ENCODE measurements at places on chromosomes 16 and 17.

GRCh38 chr16:85616607-85617321, 3.6 kb downstream of the GSE1 start:
- DNase-seq: peak; percentile 91

DNA sequence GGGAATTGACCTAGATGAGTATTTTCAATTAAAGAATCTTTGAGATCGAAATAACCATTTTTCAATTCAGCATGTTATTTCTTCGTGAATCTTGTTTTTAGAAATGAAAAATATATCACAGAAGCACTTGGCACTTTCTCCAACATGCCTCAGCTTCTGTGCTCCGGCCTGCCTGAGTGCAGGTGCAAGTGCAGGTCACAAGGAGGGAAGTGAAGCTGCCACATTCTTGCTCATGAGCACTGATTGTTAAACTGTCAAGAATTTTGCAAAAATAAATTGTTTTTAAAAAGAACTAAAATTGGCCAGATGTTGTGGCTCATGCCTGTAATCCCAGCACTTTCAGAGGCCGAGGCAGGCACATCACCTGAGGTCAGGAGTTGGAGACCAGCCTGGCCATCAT, 38.3 kb upstream of the SKAP1 start:
- DNase-seq: no peak

GRCh38 chr16:62700426-62701294, 664.4 kb upstream of the CDH8 start:
- no peak for DNase-seq

DNA sequence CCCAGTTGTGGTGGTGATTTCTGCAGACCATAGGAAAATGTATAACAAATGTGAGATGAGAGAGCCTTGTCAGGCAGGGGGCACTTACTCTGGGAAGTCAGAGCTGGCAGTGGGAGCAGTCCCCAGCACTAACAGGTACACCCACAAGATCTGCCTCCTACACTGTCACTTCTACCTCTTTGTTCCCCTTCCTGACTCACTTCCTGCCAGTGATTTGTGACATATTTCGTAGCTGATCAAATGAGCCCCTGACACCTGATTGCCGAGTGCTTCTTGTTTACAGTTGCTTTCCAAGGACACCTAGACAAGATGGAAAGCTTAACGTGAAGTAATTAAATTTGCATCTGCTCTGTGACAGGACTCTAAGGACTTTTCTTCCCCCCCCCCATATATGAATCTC, 40.5 kb downstream of the FTO start:
- DNase-seq: peak; percentile 21

DNA sequence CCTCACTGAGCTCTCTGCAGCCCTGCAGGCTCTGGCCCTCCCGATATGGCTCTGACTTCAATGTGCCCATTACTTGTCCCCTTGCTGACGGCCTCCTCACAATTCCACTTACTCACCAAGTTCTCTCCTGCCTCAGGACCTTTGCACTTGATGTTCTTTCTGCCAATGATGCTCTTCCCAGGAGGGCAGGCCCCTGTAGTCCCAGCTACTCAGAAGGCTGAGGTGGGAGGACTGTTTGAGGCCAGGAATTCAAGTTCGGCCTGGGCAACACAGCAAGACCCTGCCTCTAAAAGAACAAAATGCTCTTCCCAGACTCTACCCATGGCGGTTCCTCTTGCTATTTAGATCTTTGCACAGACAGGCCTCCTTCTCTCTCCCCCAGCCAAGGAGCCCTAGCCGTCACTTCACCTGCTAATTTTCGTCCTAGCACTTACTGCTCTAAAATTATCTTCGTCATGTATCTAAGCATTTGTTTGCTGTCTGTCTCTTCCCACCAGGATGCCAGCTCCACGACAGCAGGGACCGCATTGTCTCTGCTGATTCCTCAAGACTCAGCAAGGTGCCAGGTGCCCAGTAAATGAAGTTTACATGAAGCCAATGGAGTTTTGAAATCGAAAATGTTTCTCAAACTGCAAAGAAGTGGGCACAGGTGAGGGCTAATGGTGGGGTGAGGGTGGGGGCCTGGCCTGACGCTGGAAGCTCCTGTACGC, 626 bp upstream of the RAI1 start:
- no peak for DNase-seq

DNA sequence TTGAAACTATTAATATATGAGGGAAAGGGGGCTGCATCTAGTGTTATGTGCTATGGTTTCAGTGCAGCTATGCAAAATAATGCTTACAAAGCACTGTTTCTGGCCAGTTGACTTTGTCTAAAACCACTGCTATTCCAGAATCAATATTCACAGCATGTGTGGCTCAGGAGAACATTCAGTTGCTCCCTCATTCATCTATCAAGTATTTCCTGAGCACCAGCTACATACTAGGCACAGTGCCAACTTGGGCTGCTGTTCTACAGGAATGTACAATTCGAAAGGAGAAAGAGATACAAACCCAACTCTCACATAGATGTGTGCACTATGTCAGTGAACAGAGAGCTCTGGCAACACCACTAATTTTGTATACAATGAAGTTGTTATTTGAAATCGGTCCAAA, 183.0 kb downstream of the PHKB start:
- no peak for DNase-seq

DNA sequence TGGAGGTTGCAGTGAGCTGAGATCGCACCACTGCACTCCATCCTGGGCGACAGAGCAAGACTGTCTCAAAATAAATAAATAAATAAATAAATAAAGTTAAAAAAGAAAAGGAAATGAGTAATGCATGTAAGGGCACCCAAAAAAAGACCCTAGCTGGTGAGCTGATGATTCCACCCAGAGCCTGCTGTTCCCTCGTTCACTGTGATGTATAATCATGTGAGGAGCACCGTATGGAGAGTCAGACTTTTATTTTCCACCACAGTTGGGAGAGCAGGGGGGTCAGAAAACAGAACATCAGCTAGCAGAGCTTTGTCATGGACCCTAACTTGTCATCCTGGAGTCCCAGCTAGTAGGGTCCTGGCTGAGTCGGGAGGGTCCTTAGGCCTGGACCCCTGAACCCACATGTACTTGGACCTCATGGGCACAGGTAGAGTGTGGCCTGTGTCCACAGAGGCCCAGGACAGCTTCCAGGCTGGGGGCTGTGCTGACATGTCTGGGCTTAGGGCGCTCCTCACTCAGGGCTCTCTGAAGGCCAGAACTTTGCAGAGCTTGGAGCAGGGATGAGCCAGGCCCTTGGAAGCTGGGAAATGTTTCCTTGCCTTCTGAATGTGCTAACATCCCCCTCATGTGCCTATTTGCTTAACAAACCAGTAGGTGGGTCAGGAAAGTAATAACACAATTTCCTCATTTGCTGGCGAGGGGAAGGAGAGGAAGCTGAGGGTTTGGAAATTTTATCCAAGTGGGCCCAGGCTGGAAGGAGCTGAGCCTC, 18.8 kb upstream of the LASP1NB start:
- peak; percentile 85 for DNase-seq

- DNase-seq: peak; percentile 93
Observed at GRCh38 chr17:17496189-17497064, at the start of gene RASD1. TSS of gene RASD1 (minus strand) at chr17:17496395. CDS start at chr17:17496181, 214 bp downstream.

- DNase-seq: no peak
Observed at GRCh38 chr17:6100891-6101500, 30.8 kb downstream of the WSCD1 start.

DNA sequence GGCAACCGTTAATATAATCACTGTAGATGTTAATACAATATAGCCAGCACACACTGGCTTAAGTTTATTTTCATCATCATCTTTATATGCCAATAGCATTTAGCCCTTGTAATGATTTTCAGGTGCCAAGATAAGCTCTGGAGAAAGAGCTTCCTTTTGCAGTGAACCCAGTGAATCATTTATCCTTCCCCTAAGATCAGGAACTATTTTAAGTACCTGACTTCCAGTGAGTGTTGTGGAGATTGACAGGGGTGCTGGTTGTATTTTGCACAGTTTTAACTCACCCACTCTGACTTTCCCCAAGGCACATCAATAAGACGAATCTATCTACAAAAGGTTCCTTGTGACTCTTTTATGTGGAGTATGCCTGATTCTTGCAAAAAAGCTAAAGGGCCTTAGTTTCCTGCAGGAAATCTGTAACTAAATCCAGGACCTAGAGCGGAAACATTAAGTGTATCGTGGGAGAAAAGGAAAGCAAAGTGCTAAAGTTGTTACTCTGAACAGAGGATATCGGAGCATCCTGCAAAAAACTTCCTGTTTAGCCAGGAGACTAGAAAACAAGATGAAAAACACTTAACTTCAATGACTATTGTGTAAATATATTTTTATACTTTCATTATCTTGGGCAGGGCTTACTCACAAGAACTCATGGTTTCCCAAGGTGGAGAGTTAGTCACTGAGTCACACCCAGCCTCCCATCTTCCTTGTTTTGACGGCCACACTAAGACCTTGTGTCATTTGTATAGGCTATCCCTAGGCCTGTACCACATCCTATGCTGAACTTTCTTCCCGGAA, 183.6 kb downstream of the MAP2K6 start:
- DNase-seq: no peak

DNA sequence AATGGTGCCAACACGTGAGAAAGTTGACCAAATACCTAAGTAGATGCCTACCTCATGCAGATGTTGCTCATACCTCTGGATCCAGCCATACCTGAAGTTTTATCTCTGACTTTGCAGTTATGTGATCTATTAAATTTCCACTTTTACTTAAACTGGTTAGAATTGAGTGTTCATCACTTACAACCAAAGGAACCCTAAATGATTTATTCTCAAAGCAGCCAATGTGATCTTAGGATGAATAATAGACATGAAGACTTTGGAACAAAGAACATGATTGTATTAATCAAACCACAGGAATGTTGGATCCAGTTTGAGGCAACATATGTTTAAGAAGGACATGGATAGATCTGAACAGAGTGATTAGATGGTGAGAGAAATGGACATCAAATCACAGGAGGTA, 68.7 kb downstream of the IRX6 start:
- DNase-seq: no peak

DNA sequence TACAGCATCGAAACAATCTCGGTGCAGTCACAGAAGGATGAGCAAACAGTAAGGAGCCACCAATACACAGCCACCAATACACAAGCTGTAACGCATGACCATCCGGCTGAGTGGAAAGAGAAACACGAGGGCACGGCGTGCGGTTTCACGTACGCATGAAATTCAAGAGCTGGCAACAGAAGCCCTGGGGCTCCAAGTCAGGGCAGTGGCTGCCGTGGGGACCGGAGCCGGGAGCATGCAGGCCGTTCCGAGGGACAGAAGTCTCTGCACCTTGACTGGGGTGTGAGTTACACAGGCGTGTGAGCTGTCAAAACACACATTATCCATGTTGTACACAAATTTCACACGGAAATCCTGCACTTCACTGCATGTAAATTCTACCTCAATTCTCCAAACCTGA, 50.6 kb upstream of the METRNL start:
- DNase-seq: no peak

GRCh38 chr17:31386542-31387075, 4.9 kb upstream of the RAB11FIP4 start:
- no peak for DNase-seq

Data from suppressor macrophage (primary cell).